ENCODE measurements at places on chromosomes 4 and X.

DNA sequence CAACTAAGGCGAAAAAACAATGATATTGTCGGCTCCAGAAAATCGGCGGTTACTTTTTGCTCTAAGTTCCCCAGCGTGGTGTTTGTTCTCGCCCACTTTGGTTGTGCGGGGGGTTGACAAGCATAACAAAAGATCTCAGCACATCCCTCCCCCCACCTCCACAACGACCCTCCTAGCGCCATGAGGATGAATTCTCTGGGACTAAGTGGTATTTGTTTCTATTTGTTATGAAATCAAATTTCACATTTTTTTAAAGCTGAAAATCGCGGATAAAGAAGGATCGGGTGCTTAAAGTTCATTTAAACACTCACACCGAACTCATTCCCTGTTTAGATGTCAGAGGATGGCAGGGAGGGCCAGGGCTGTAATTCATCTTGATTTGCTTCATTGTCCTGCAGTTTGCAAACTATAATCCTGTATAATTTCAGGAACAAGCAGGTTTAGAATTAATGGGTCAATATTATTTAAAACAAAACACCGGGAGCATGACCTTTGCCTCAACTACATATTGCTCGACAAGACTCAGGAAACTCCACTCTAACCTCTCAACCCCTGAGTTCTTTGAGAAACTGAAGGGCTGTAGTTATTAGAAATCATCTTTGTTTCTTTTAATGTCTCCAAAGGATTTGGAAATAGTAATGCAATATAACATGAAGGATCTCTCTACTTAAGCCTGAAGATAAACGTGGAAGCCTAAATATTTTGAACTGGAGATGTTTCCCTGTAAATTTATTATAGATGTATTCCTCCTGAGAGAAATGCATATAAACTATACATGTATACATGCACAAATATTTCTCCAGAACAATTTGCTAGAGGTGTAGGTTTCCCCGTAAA, 6.4 kb downstream of the PITX2 start:
- DNase-seq = no peak

DNA sequence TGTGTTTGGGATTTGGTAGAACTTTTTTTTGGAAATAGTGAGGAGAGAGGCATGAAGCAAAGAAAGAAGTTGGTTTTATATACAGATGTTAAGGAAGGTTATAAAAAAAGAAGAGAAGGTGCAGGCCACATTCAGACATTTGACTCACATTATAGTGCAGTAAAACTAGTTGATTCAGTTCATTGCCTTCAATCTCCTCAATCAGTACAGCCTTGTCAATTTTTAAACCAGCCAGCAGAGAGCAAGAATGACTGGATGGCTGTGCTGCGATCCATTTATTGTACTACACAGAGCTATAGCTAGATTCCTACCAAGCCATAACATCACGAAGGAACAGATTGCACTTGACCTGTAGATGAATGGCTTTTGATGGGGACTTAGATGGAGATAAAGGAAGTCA, 79.7 kb upstream of the LSM6 start:
- no peak for DNase-seq

GRCh38 chr4:138035781-138036258, 206.3 kb downstream of the SLC7A11 start:
- no peak for DNase-seq

DNA sequence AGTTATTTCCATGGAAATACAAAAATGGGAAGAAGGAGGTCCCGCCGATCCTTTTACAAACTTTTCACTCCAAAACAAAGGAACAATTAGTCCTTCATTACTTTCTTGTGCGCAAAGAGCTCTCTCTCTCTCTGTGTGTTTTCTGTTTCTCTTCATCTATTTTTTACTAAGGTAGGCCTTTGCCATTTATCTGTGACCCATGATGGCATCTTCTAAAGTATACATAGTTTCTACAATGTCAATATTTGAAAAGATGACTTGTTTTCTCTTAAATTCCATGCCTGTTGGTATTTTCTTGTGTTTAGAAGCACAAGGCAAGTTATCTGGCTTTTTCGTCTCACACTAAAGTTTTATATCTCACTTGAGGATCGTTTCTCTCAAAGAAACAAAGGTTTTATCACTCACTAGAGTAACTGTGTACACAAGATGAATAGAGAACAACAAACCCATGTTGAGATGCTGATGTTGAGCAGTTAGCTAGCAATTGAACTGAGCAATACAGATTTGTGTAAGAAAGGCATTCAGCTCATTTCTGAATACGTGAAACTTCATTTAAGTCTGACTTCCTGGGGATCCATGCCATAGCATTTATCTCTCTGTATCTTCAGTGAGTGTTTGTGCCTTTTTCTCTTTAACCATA, 250.3 kb downstream of the GBA3 start:
- no peak for DNase-seq

DNA sequence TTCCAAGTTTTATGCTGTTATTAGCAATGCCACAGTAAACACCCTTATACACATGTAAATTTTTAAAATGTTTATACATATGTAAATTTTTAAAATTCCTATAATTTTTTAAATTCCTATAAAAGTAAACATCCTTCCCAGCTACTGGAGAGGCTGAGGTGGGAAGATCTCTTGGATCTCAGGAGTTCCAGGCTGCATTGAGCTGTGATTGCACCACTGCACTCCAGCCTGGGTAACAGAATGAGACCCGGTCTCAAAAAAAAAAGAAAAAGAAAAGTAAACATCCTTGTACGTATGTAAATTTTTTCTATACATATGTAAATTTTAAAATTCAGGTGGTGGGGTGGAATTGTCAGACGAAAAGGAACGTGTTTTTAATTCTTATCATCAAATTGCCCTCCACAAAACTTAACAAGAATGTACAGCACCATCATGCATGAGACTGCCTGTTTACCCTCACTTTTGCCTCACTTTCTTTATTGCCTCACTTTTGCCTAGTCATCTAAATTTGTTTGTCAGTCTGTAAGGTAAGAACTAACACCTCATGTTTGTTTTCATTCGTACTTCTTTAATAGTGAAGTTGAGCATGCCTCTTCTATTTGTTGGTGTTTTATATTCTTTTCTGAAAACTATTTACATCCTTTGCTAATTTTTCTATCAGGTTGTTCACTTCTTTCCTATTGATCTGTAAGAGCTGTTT, 8.0 kb downstream of the SLC7A3 start:
- no peak for DNase-seq

GRCh38 chr4:109294468-109295020, 7.9 kb downstream of the COL25A1 start:
- DNase-seq = no peak

- DNase-seq = no peak
Measured at GRCh38 chrX:11337292-11338009, 44.2 kb downstream of the AMELX start.

DNA sequence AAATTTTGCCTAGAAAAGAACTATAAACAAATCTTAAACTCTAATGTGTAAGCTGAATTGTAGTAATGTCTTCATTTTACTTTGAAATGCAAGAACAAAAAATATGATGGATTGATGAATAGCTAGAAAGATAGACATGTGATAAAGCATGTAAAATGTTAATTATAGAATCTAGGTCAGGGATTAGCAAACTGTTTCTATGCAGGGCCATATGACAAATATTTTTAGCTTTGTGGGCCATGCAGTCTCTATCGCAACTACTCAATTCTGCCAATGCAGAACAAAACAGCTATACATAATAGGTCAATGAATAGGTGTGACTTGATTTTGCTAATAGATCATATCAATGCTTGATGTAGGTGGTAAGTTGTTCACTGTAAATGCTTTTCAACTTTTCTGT, 75.3 kb downstream of the TBCK start:
- no peak for DNase-seq

DNA sequence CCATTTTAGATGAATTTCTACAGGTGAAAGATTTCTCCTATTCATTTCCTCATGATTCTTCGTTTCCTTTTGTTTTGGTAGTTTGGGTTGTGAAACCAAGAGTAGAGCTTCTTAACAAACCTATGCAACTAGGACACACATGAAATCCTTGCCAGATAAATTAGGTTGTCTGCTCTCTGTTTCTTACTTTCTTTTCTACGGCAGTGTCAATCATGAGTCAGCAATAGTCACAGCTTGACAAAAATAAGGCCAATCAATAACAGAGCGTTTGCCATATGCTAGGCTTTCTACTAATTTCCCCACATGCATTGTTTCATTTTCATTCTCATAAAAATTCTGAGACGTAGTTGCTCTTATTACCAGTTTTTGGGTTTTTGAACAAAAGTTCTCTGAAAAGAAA, 20.3 kb downstream of the CLRN2 start:
- DNase-seq = no peak

GRCh38 chr4:143616771-143617170, 83.7 kb downstream of the FREM3 start:
- no peak for DNase-seq

- DNase-seq = no peak
Measured at GRCh38 chr4:123547216-123548165, 150.9 kb downstream of the SPRY1 start.

GRCh38 chr4:25628451-25628850, 27.2 kb upstream of the SLC34A2 start:
- no peak for DNase-seq

DNA sequence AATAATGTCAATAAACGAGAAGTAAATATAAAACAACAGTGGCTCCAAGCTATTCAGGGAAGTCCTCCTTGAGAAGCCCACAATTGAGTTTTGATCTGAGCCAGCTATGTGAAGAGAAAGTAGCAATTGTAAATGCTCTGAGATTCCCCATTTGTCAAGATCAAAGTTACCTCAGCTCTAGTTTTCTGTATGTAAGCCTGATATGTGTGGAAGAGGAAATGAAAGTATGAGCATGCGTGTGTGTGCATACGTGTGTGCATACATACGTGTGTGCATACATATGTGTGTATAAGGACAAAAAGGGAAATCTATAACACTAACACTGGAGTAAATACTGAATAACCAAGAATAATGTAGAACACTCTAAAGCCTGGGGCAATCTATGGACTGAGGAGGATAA, 130.3 kb downstream of the SCFD2 start:
- no peak for DNase-seq

DNA sequence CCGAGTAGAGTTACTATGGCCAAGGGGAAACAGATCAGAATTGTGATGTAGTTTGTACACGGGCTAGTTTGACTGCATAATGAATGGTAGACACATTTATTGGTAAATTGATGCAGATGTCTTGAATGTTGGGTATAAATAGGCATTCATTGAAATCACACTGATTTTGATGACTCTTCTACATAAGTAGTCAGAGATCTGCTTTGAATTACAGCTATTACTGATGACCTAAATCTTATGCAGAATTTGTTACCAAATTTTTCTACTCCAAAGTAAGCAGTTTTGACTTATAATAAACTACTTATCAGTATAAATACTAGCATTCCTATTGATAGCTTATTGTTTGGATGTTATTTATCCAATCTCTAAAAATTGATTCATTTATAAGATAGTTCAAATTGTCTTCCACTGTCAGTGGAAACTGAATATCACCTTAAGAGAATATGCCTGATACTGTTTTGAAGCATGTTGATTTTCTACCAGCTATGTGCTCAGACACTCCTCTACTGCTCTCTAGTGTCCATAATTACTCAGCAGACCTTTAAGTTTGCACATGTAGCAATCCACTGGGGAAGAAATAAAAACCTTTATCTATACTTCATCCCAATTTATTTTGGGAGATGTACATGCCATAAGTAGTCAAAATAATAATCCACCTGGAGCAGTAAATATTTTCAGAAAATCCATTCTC, 120.3 kb downstream of the RASL11B start:
- DNase-seq = no peak

- no peak for DNase-seq
Measured at GRCh38 chr4:102055805-102056204, 265.3 kb downstream of the BANK1 start.

DNA sequence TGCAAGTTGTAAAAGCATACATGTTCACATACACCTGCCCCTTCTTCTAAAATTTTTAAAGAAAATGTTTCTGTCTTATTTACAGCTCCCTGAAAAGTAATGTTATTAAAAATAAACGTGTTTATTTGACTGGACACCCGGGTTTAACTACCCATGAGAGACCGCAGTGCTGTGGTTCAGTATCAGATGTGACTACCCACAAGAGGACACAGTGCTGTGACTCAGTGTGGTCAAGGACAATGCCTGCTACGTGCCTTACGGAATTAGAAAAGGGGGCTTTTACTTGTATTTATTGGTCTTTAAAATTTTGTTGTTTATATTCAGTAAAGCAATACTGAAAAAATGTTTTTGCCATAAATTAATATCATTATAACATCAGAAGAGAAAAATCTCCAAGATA, 641.4 kb downstream of the TRIML1 start:
- DNase-seq = no peak

DNA sequence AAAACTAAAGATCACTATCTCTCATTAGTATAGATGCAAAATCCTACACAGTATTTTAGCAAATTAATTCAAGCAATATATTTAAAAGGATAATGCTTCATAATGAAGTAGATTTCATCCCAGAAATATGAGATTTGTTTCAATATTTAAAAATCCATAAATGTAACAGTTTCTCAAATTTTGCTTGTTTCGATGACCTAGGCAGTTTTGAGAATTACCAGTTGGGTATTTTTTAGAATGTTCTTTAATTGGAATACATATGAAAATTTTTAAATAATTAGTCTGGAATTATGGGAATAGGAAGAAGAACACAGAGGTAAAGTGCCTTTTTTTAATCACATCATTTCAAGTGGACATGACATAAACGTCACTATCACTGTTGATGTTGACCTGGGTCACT, 192.3 kb downstream of the FBXO8 start:
- DNase-seq = no peak

- DNase-seq = no peak
Measured at GRCh38 chr4:105541420-105541819, 11.0 kb upstream of the ARHGEF38 start.

DNA sequence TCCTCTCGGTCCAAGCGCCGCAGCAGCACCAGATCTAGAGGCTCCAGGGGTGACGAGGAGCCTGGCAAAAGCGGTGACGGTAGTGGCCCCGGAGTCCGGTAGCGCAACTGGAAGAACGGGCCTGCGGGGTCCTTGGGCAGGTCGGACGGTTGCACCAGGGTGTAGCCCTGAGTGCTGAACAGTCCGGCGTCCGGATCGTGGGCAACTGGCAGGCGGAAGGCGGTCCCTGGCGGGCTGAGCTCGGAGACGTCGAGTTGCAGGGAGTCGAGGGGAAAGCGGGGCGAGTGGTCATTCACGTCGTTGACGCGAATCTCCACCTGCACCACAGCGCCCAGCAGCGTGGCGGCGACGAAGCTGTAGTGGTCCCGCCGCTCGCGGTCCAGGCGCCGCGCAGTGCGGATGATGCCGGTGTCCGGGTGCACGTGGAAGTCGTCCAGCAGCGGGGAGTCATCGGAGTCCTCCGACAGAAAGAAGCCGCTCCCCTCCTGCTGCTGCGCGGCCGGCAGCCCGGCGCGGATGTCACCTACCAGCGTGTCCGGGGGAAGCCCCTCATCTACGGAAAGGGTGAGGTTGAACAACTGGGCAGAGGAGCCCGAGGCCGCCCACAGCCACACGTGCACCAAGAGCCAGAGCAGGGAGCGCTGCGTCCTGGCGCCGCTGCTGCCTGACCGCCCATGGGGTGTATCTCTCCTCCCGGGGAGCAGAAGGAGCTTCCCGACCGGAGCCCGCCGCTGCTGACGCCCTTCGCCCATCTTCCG, 837 bp downstream of the DCHS2 start:
- no peak for DNase-seq

- no peak for DNase-seq
Measured at GRCh38 chr4:180028682-180029081, 2214.5 kb upstream of the TENM3 start.

- no peak for DNase-seq
Measured at GRCh38 chrX:13502590-13502989, 66.8 kb upstream of the EGFL6 start.
